ENCODE measurements at places on chromosomes 12 and 14. TPM values are rescaled to one million over a fixed set of nuclear protein-coding genes. Genes with fewer than 3 reads are reported as not detected.

GRCh38 chr12:1691123-1692007 lies 495 bp downstream of the ADIPOR2 start:
- peak; percentile 81 for DNase-seq

DNA sequence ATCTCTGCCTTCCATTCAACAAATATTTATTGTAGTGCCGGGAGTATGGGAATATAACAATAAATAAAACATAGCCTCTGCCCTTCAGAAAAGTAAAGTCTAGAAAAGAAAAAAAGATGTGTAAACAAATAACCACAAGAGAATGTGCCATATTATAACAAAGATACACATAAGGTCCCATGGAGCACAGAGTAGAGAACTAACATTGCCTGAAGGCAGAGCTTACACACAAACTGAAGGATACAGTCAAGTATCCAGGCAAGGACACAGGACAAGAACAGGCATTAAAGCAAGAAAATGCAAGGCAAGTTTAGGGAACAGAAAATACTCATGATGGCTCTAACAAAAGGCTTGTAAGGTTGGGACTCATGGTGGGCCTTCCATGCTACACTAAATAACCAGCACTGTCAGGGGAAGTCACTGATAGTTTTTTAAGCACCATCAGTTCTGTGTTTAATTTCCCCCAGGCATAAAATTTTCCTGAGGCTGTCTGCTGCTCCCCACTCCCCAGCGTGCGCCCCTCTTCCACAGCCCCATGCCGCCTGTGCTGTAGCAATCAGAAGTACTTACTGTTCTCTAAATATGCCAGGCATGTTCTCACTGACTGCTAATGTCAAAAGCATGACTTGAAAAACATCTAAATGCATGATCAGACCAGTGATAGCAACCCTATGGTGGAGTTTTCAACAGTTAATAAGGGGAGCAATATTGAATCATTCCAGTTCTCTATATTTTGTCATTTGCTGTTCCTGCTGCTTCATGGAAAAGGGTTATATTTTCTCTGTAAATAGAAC lies 77.8 kb downstream of the ANKS1B start:
- DNase-seq = no peak

GALC gene
- 9.9 TPM for polyA plus RNA-seq

RAD51B gene
- 1.1 TPM for polyA plus RNA-seq

- DNase-seq = no peak
Observed at GRCh38 chr14:33676135-33676566, 274.7 kb downstream of the EGLN3 start.

- DNase-seq = no peak
Observed at GRCh38 chr14:63551332-63551731, 8.2 kb upstream of the PPP2R5E start.

DNA sequence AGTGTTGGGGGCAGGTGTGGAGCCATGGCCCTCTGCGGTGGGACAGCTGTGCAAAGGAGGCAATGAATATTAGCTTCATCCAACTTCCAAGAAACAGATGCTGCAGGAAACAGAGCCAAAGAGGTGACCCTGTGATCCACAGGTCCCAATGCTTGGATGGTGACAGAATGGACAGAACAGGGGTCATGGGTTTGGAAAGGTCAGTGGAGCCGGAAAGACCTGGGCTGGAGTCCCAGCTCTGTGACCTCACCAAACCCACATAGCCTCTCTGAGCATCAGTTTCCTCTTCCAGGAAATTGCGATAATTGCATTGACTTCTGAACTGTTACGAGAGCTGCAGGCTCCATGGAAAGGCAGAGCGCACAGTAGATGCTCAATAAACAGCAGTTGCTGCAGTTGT lies 110.2 kb upstream of the GSC start:
- no peak for DNase-seq

GRCh38 chr14:76653875-76654572 lies 107.2 kb upstream of the VASH1 start:
- DNase-seq = no peak

DNA sequence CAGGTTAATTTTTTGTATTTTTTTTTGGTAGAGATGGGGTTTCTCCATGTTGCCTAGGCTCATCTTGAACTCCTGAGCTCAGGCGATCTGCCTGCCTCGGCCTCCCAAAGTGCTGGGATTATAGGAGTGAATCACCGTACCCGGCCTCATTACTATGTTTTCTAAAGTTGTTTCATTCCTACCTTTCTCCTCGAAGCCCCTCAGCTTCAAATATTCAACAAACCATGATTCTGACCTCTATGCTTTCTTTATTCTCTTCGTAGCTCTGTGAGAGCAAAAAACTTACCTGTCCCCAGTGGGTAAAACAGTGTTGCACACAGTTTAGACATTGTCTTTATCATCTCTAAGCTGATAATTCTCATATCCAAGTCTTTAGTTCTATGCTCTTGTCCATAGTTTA lies 26.2 kb upstream of the MDM2 start:
- DNase-seq = no peak

GRCh38 chr12:57118711-57119271 lies 7.6 kb upstream of the STAT6 start:
- DNase-seq = no peak

- DNase-seq = no peak
Observed at GRCh38 chr14:94469261-94469660, 6.7 kb downstream of the SERPINA9 start.

SCYL2 gene
- 11.7 TPM for polyA plus RNA-seq

ANKRD9 gene
- 7.1 TPM for polyA plus RNA-seq

- DNase-seq = no peak
Observed at GRCh38 chr12:75578546-75578945, 67.1 kb upstream of the KRR1 start.

PYGL gene
- polyA plus RNA-seq = 4.0 TPM

GRCh38 chr14:96617635-96618034 lies 115.5 kb downstream of the PAPOLA start:
- DNase-seq = no peak

FOXG1 gene
- not detected for polyA plus RNA-seq

PLEKHG7 gene
- polyA plus RNA-seq = 0.73 TPM

DNA sequence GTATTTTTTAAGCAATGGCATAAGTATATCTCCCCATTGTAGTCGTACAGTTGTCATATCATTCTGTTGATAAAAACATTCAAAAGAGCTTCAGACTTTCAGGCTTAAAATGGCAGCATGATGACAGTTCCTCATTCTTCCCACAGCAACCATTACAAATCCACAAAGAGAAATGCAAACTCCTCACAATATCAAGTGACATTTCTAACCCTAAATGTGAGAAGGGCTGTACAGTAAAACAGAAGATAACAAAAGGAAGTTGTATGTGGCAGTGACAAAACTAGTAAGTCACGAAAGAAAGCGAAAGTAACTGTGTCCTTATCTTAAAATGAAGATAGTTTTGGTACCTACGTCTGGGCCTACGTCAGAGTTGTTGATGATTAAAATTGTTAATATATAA lies 46.7 kb downstream of the GXYLT1 start:
- no peak for DNase-seq

- no peak for DNase-seq
Observed at GRCh38 chr14:41051801-41052200, 554.9 kb upstream of the LRFN5 start.

DNA sequence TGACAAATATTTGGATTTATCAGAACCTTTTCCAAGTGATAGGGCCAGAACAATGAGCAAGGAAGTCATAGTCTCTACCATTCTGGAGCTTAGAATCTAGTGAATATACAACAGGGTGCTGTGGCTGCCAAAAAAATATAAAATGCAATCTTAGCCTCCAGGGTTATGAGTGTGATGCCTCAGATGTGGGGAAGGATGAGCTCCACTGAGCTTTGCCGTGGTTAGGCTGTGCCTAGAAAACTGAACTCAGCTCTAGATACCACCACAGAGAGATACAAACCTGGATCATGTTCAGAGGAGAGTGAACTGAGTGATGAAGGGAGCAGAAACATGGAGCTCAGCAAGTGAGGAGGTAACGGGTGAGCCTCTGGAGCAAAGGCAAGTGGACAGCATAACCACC lies 138.1 kb upstream of the HIF1A start:
- no peak for DNase-seq

Data from pancreas (tissue), 10 donors.